ENCODE measurements at places on chromosomes 5 and 9.

GRCh38 chr9:36928670-36929349, 105.3 kb downstream of the PAX5 start:
- no peak for DNase-seq

GRCh38 chr9:134624137-134624591, 17.4 kb upstream of the COL5A1 start:
- no peak for DNase-seq

- DNase-seq: no peak
Measured at GRCh38 chr5:66529704-66530103, 66.5 kb upstream of the MAST4 start.

DNA sequence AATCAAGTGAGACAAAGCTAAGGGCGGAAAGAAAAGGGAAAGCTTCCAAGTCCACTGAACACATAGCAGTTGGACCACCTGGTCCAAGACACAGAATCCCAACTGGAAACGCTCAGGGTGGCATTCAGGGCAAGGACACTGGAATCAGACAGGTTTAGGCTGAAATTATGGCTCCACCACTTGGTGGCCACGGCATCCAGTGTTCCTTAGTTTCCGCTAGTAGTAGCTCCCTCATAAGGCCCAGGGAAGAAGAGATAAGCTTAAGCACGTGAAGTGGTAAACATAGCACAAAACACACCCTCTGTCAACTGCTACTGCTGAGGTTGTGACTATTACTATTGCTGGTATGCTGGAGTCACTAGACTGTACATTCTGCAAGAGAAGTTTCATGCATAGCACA, 209.4 kb downstream of the GLIS3 start:
- no peak for DNase-seq

DNA sequence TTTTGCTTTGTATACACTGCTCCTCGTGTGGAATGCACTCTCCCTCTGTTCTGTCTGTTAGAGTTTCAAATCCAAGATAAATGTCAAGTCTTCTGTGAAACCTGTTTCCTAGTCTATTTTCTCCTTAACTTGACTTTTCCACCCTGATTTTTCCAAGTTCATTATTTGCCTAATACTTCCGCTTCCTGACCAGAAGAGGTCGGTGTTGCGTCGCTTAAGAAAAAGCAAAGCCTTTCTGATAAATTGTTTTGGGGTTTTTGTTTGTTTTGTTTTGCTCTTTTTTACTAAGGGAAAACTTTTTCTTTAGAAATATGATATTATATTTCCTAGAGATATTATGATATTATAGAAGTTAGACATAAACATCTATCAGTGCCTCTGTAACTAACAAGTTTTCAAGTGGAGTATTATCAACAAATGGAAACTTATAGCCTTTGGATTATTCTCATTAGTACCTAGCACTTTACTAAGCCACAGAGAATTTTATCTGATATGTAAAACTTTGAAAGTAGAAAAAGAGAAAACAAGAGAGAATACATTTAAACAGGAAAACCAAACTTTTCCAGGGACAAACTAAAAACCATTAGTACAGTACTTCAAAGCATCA, 55.8 kb downstream of the PHAX start:
- no peak for DNase-seq

- DNase-seq: no peak
Measured at GRCh38 chr5:90547072-90547536, 11.5 kb upstream of the ADGRV1 start.

DNA sequence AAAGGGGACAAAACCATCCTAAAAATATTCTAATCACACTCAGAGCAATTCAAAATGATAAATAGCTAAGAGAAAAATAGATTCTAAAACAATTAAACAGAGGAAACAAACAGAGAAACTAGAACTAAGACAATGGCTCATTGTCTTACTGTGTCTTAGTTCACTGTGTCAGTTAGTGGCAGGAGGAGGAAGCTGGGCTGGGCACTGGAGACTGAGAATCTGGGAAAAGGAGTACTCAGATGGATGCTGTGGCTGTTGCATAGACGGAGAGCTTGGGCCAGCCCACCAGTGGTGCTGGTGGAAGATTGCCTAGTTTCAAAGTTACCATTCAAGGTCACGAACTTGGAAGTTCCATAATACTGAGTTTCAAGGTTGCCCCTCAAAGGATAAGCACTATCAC, 94.7 kb upstream of the IFNK start:
- no peak for DNase-seq

- no peak for DNase-seq
Measured at GRCh38 chr5:173032730-173033129, 23.4 kb upstream of the CREBRF start.

DNA sequence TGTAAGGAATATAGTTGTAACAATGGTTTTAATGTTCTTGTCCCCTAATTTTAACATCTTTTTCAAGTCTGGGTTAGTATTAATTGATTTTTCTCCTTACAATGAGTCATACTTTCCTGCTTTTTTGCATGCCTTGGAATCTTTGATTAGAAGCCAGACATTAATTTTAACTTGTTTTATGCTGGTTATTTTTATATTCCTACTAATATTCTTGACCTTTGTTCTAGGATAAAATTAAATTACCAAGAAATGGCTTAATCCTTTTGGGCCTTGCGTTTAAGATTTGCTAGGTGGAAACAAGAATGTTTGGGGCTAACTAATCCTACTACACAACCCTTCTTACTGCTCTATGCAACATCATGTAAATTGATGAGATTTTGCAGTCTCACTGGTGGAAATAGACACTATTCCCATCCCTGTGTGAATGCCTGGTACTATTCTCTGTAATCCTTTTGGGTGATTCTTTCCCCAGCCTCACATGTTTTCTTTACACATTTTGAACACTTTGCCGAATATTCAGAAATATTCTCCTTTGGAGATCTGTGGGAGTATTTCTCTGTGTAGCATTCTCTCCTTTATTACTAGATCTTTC, 47.2 kb downstream of the ZCCHC7 start:
- no peak for DNase-seq

DNA sequence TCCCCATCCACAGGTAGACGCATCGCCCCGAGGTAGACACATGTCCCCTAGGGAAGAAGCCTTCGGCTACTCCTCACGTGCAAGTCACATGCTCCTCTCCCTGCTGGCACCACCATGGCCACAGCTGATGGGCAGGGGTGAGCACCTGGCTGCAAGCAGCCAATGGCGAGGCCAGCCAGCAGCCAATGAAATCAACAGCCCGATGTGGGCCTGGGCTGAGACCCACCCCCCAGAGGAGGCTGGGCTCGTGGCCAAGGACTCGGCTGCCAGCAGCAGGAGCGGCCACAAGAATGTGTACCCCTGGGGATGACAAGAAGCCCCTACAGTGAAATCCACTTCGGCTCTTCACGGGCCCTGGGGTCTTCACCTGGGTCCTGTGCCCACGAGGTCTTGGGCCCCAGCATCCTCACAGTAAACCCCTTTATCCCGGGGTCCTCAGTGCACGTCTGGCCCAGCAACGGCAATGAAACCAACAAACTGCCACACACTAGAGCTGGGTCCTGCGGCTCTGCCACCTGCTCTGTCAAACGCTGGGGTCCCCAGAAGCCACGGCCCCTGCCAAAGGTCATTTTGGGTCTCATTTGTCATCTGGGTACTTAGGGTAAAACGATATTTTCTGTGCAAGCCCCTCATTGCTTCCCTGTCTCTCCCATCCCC, 22.1 kb upstream of the PTGES start:
- DNase-seq: no peak

- no peak for DNase-seq
Measured at GRCh38 chr9:79135681-79136415, 435.9 kb upstream of the TLE4 start.

GRCh38 chr9:127724012-127724411, 8.1 kb downstream of the TTC16 start:
- no peak for DNase-seq

DNA sequence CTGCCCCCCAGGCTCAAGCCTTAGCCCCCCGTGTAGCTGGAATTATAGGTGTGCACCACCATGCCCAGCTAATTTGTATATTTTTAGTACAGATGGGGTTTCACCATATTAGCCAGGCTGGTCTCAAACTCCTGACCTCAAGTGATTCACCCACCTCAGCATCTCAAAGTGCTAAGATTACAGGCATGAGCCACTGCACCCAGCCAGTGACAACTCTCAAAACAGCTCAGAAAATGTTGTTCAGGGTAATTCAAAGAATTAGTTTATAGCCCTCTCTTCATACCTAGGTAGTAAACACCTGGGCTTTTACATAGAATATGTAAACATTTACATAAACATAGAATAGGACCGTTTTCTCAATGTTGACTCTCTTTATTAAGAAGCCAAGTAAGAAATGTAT, 168.7 kb downstream of the ENC1 start:
- no peak for DNase-seq

DNA sequence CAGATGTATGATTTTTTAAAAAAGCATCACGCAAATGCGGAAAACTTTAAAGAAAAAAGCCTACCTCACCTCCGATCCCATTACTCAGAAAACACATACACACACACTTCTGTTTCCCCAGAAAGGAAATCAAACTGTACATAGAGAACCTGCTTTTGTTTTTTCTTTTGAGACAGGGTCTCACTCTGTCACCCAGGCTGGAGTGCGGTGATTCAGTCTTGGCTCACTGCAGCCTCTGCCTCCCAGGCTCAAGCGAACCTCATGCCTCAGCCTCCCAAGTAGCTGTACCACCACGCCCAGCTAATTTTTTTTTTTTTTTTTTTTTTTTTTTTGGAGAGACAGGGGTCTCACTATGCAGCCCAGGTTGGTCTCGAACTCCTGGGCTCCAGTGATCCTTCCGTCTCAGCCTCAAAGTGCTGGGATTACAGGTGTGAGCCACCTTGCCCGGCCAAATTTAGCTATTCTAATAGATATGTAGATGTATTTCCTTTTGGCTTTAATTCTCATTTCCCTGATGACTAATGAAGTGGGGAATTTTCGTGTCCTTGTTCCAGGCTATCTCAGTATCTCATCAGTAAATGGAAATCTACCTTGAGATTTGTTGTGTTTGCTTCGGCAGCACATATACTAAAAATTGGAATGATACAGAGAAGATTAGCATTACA, 25.7 kb upstream of the EEIG1 start:
- no peak for DNase-seq

DNA sequence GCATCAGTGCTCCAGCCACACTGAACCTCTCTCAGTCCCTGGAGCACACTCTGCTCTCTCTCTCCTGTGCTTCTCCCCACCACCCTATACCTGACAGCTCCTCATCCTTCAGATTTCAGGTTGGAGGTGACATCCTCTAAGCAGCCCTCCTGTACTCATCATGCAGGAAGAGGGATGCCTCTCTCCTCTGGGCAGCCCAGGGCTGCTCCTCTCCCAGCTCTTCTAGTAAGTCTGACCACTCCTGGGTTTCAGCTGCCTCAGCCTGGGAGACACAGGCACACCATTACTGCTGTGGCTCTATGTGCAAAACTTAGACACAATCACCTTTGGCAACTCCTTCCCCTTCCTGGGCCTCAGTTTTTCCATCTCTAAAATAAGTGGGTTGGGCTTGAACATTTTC, 232.4 kb upstream of the BRINP1 start:
- no peak for DNase-seq

GRCh38 chr5:109199799-109200620, 209.8 kb downstream of the PJA2 start:
- no peak for DNase-seq

DNA sequence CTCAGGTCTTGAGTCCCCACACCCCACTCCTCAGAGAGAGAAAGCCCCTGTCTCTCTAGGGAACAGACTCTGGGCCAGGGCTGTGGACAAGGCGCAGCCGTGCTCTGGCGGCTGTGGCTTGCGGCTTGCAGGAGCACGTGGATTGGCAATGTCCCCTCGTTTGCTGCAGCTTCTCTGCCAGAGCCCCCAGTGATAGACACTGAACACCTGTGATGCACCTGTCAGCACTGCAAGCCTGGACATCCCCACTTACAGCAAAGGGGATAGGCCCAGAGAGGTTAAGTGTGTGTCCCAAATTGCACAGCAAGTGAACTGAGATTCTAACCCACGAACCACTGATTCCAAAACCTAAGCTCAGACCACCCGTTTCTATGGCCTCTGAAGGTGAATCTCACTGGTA, 7.0 kb downstream of the GFI1B start:
- DNase-seq: no peak

DNA sequence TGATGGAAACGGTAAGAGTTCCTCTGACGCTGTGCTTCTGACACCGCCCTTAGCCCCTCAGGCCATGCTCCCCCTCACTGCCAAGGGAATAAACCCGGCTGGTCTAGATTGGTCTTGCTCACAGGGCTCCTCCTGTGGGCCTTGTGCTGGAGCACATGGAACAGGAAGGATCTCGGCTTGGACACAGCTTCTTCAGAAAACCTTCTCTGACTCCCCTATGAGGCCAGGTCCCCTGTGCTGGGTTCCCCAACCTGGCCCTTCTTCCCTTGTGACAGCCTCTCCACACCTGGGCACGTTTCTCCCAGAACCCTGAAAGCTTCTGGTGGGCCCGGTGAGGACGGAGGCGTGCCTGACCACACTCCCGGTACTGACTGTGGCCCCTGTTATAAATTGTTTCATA, 8.2 kb downstream of the SPATA31E1 start:
- no peak for DNase-seq

GRCh38 chr9:99850736-99851499, 29.2 kb downstream of the NR4A3 start:
- DNase-seq: no peak

DNA sequence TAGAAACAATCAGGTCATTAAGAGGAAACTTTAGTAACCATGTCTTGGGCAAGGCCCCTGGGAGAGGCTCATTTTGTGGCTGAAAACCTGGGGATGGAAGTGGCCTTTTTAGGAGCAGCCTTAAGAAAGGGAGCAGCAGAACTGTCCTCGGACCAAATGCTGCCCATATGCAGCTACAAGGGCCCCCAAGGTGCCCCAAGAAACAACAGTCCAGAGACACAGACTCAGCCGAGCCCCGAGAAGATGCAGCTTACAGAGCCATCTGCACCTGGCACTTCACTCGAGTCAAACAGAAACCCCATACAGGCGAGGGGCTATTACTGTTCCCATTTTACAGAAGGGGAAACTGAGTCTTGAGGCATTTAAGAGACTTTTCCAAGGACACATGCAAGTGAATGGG, 58.0 kb downstream of the COL23A1 start:
- DNase-seq: no peak

GRCh38 chr5:123485275-123485674, 26.7 kb upstream of the CSNK1G3 start:
- DNase-seq: no peak

GRCh38 chr9:7186175-7186574, 428.4 kb downstream of the KDM4C start:
- DNase-seq: no peak

- DNase-seq: no peak
Measured at GRCh38 chr5:107835096-107835495, 164.4 kb upstream of the EFNA5 start.

DNA sequence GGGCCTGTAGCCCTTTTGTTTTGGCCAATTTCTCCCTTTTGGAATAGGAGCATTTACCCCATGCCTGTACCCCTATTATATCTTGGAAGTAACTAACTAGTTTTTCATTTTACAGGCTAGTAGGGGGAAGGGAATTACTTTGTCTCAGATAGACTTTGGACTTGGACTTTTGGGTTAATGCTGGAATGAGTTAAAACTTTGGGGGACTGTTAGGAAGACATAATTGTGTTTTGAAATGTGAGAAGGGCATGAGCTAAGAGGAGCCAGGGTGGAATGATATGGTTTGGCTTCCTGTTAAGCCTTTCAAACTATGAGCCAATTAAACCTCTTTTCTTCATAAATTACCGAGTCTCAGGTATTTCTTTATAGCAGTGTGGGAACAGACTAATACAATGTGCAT, 168.1 kb downstream of the FGF1 start:
- DNase-seq: no peak

All from cortex of kidney (tissue), 1 donor.